ENCODE measurements at places on chromosomes 12 and 14. TPM values are rescaled to one million over a fixed set of nuclear protein-coding genes. Genes with fewer than 3 reads are reported as not detected.
A peak's percentile ranks its signal among the peaks of the same experiment; 100 is the strongest.

The KRT6C gene
- not detected for total RNA-seq

The KRT3 gene
- not detected for total RNA-seq

The PRPH gene
- total RNA-seq, result 2.6 TPM

The KRT2 gene
- total RNA-seq, result not detected

The PRR4 gene
- 1.9 TPM for total RNA-seq

The KLRG1 gene
- total RNA-seq, result 33.5 TPM

The INSM2 gene
- not detected for total RNA-seq

DNA sequence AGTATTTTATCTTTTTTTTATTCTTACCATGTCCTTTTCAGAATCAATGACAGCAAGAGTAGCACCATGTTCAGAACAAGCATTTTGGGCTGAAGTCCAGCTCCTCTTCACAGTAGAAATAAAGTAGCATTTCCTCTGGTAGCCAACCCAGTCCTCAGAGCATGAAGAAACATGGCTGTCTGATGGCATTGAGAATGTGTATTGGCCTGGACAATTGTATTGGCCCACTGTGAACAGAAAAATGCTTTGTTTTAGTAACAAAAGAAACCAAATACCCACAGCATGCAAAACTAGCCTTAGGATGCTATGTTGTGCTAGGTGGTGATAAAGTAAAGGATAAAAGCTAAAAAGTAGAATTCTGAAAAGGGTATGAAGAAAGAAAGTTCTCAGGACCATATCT, 5.7 kb downstream of the CD69 start:
- DNase-seq, result no peak

GRCh38 chr14:33210311-33210710, 271.6 kb downstream of the NPAS3 start:
- no peak for DNase-seq

DNA sequence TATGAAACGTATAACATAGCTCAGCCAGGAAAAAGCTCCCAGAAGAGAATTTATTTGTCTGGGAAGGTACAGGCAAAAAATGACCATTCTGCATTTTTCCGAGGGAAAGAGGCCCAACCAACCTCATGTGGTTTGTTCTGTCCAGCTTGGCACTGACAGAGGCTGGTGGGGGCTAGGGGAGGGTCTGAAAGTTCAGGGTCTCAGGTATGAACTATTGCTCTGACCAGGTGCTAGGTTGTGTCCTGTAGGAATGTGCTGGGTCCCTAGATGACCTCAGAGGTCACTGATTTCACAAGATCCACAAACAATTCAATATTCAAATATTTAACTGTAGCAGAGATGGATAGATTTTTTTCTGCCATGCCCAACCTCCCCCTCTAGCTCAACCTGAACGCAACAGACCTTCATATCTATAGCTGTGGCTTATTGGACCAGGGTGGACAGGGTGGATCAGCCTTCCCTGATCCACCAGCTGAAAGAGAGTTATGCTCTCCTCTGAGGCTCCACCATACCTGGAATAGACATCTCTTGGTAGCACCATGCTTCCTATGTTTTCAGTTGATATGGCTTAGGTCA, 32.9 kb upstream of the IFT81 start:
- no peak for DNase-seq

GRCh38 chr14:72714094-72714493, 179.8 kb downstream of the DPF3 start:
- peak; percentile 93 for DNase-seq

DNA sequence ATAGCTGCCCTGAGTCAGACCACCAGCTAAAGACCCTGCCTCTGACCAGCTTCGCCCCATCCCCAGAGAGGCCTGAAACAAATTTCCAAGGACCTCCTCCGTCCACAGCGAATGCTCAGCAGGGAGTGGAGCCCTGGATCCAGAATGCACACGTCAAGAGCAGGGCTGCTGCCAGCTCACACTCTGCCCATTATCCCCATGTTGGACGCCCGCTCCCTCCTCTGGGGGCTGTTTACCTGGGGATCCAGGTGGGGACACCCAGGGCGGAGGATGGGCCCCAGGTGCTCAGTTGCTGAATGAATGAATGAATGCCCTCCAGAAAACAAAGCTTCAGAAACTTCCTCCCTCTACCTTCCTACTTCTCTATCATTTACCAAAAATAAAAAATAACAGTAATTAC, 18.1 kb downstream of the BCL11B start:
- peak; percentile 66 for DNase-seq

DNA sequence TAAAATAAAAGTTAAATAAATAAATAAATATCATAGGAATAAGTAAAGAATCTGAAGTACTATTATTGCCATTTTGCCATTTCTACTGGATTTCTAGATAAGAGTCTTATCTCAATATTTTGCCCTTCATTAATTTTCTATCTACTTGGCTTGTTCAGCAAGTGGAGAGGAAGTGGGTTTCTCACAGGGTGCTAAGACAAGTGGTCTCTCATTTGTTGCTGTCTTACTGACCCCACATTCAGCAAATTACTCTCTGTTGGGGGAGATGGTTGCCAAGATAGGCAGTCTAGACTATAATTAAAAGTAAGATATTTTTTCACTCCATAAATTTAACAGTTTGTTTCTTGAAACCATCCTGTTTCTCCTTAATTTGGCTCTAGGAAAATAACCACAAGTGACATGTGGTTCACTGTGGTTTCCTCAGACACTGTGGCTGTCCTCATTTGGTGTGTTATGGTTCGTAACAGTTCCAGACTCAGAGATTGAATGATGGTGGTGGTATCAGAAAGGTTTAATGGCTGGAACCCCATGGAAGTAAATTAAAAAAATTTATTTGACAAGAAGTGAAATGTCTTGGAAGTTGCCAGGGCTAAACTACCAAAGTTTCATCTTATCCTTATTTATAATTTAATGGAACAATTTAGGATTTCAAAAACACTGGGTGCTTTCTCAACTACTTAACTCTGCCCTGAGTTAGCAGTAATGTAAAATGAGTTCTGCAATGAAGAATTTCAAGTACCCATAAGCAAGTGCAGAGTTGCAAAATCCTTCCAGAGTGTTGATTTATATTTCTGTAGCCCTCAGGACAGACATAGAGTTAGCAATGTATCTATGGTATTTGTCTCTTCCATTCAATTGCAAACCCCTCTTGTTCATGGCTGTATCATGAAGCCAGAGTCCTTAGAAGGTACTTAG, 214.8 kb downstream of the MSRB3 start:
- no peak for DNase-seq

DNA sequence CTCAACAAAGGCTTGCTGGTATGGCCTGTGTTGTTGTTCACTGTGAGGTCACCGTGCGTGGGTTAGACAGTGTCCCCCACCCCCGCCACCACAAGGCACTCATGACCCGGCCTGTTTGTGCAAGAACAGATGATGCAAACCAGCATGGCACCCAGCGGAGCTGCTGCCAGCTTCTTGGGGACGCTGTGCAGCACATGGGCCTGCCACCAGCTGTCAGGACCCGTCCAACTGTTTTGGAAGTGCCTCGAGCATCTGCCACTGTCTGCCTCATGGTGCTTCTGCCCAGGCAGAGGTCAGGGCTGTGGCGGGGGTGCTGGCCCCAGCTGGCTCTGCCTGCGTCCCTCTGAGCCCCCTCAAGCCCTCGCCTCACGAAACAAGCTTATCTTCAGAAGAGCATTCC, 1.5 kb downstream of the ASB2 start:
- no peak for DNase-seq

DNA sequence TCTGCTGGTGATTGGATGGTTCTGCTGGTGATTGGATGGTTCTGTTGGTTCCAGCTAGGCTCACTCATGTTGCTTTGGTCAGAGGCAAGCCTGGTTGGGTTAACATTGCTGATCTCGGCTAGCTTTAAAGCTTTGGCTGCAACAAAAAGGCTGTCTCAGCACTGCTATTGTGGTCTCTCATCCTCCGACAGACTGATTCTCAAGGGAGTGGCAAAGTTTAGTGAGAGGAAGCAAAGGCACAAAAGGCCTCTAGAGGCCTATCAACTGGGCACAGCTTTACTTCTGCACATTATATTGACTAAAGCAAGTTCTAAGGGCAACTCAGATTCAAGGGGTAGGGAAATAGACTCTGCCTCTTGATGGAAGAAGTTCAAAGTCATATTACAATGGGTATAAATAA, 84.7 kb upstream of the LGR5 start:
- no peak for DNase-seq

GRCh38 chr12:2902272-2902880, 11.7 kb downstream of the TULP3 start:
- no peak for DNase-seq

GRCh38 chr12:13275241-13276085, 78.9 kb downstream of the EMP1 start:
- DNase-seq, result no peak

GRCh38 chr12:56863789-56864188, 70.4 kb downstream of the SDR9C7 start:
- no peak for DNase-seq

DNA sequence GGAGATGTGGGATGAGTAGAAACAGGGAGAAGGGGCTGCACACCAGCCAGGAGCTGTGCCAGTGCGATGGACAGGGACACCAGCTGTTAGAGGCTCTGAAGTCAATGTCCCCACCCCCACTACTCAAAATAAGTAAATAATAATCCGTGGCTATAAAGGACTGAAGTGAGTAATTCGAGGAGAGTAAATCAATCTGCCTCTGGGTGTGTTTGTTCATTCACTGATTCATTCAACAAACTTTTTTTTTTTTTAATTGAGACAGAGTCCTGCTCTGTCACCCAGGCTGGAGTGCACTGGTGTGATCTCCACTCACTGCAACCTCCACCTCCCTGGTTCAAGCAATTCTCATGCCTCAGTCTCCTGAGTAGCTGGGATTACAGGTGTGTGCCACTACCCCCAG, 363.6 kb downstream of the TMEM132D start:
- no peak for DNase-seq

DNA sequence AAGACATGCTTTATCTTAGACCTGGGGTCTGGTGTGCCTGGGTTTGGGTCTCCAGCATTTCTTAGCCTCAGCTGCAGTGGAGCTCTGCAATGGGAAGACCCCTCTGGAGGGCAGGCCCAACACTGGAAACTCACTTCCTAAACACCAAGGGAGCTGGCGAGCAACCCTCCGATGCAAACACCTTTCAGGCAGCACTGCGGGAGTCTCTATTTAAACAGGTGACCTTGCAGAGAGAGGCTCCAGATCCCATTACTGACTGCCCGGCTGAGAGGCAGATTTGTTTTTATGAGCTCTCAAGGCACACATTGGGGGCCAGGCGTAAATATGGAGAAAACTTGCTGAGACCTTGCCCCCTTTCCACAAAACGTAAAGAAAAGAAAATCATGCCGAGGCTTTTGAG, 195.5 kb downstream of the PAX9 start:
- no peak for DNase-seq

GRCh38 chr12:29711381-29711780, 72.4 kb downstream of the TMTC1 start:
- no peak for DNase-seq

GRCh38 chr14:31893221-31893757, 183.8 kb upstream of the ARHGAP5 start:
- DNase-seq, result peak; percentile 77

All from spleen (tissue), 13 donors.